SK-MEL-5 (cell line): ENCODE measurements at places on chromosomes 1 and 21. TPM values are rescaled to one million over a fixed set of nuclear protein-coding genes. Genes with fewer than 3 reads are reported as not detected.

- DNase-seq: no peak
These were observed 60.1 kb downstream of the AGPAT3 start for GRCh38 chr21:43925096-43925481.

Gene MROH7
- 0.11 TPM in 1 of 2 replicates, not detected in the other for total RNA-seq

Gene CRB1
- total RNA-seq: 0.16 and 0.40 TPM in 2 replicates

GRCh38 chr1:5140962-5141361 lies 486.6 kb downstream of the AJAP1 start:
- no peak for DNase-seq

GRCh38 chr1:29855561-29856160 lies 619.3 kb downstream of the PTPRU start:
- no peak for DNase-seq

GRCh38 chr1:175070818-175071217 lies 3.2 kb downstream of the TNN start:
- DNase-seq: no peak

DNA sequence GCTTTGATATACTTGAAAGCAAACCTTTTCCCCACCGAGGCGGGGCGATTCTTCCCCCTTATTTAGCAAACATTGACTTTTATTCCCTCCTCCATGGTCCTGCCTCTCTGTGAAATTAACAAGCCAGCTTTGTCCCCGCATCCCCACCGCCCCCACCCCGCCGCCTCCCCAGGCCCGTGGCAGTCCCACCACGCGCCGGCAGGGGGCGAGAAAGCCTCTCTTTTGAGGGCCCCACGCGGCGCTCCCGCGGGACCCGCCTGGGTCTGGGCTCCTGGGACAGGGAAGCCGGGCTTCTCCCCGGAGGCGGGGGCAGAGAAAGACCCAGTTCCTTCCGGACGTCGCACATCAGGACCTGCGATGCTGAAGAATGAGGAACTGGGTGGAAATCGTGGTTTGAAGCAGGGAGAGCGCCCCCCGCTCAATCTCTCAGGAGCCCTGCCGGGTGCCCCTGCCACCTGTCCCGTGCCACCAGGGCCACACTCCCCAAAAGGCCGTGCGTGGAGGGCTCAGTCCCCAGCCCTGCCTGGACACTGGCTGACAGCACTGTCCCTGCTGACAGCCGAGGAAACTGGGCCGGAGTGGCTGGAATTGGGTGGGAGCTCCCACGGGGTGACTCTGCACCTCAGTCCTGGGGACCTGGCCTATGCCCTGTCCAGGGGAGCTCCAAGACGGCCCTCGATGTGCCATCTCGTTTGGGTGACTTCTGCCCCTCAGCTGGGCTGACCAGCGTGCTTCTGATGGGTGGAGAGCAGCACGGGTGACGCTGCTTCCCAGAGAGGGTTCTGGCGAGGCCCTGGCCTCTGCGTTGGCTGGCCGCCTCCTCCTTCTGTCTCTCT lies 8.6 kb upstream of the ACTRT2 start:
- peak; percentile 25 for DNase-seq
